ENCODE measurements at places on chromosomes 12 and 14. TPM values are rescaled to one million over a fixed set of nuclear protein-coding genes. Genes with fewer than 3 reads are reported as not detected.

- DNase-seq = no peak
These were observed 128.5 kb downstream of the KCNK10 start for GRCh38 chr14:88194531-88194930.

- DNase-seq = no peak
These were observed 1018.5 kb downstream of the LRFN5 start for GRCh38 chr14:42624980-42625761.

DNA sequence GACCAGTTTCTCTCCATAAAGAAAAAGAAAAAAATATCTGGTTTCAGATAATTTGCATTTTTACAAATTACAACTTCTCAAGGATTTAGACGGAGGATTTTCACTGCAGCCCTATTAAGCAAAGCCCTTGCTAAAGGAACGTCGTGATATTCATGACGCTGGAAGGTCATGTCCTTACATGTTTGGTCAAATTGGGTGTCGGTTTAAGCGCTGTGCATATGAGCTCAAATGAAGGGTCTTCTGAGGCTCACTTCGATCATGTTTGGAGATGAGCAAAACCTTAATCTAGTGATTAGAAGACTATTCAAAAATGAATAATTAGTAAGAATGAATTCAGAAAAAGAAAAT, 67.3 kb upstream of the USP15 start:
- no peak for DNase-seq

ZFHX2 gene
- polyA plus RNA-seq = not detected

DNA sequence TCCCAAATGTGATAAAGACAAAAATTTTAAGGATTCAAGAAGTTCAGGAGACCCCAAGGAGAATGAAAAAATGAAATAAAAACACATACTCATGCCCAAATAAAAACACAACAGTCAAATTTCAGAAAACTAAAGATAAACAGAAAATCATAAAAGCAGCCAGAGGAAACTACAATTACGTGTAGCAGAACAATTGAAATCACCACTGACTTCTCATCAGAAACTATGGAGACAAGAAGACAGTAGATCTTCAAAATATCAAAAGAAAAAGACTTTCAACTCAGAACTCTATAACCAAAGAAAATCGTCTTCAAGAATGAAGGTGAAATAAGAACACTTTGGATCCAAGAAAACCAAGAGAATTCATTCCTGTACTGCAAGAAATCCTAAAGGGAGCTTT, 54.9 kb downstream of the DIO3 start:
- DNase-seq = no peak

- no peak for DNase-seq
These were observed 1.8 kb downstream of the CDK2AP1 start for GRCh38 chr12:123269896-123270213.

GRCh38 chr12:123063535-123063934, 83.1 kb downstream of the ARL6IP4 start:
- no peak for DNase-seq

DNA sequence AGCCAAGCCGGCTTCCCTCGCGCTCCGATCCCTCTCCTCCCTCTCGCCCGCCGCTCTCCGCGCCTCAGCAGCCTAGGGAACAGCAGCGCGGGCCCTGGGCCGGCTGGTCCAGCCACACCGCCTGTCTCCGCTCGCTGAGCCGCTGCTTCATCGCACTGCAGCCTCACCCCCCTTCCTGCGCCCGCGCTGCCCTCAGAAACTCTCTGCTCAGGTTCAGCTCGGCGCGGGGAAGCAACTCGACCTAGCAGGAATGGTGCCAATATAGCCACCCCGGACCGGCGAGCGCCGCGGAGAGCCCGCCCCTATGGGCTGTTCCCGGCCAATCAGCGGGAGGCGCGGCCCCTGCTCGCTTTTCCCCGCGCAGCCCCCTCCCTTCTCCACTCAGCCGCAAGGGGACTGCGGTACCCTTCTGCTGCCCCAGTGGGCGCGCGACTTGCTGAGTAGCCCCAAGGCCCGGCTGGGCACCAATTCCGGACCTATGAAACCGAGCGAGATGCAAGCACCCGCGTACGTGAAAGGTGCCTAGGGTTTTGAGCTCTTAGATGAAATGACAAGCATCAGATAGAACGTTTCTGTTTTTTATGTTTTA, at the start of gene ADAMTS20:
Gene ADAMTS20 (minus strand): TSS at position 233 of the 589 bp plus-strand sequence. CDS start 282 bp downstream, outside the sequence.
- no peak for DNase-seq

RNU4-1 gene
- not detected for polyA plus RNA-seq

BLTP3B gene
- polyA plus RNA-seq = 9.3 TPM

DNA sequence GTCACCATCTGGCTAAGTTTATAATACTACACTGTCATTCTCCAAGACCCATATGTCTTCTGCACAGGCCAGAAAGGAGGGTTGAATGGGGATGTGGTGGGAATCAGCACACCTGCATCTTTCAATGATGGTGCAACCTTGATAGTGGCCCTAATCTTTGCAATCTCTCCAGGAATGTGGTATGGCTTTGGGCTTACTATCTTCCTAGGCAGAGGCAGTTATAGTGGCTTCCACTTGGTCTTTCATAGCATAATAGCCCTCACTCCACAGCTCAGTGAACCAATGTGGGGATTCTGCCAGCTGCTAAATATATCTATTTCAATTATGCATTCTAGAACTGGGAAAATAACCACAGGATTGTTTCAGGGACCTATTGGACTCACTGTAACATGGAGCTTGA, 61.8 kb upstream of the ATP2B1 start:
- no peak for DNase-seq

MFAP5 gene
- polyA plus RNA-seq = 36.0 TPM

AMHR2 gene
- polyA plus RNA-seq = 0.60 TPM

NDRG2 gene
- polyA plus RNA-seq = 114 TPM

PPM1H gene
- polyA plus RNA-seq = 1.2 TPM

- no peak for DNase-seq
These were observed 708.8 kb downstream of the RERGL start for GRCh38 chr12:17381211-17381610.

TMEM30B gene
- 12.0 TPM for polyA plus RNA-seq

DNA sequence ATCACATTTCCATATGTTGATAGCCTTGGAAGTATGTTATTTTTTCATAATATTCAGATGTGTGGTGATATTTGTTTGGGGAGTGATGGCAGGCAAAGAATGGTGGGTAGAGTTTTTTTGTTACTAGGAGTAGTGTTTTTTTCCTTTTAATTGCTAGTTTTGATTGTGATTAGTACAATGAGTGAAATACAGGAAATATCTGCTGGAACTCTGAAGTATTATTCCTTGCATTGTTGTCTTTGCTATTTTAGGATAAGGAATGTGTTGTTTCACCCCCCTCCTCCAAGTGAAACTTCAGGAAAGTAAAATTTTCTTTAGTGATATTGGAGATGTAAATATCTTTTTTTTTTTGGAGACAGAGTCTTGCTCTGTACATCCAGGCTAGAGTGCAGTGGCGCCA, 105.4 kb downstream of the DIP2B start:
- DNase-seq = no peak

- no peak for DNase-seq
These were observed 31.9 kb downstream of the MMAB start for GRCh38 chr12:109541413-109541726.

- no peak for DNase-seq
These were observed 21.1 kb upstream of the ATF1 start for GRCh38 chr12:50742776-50743175.

DNA sequence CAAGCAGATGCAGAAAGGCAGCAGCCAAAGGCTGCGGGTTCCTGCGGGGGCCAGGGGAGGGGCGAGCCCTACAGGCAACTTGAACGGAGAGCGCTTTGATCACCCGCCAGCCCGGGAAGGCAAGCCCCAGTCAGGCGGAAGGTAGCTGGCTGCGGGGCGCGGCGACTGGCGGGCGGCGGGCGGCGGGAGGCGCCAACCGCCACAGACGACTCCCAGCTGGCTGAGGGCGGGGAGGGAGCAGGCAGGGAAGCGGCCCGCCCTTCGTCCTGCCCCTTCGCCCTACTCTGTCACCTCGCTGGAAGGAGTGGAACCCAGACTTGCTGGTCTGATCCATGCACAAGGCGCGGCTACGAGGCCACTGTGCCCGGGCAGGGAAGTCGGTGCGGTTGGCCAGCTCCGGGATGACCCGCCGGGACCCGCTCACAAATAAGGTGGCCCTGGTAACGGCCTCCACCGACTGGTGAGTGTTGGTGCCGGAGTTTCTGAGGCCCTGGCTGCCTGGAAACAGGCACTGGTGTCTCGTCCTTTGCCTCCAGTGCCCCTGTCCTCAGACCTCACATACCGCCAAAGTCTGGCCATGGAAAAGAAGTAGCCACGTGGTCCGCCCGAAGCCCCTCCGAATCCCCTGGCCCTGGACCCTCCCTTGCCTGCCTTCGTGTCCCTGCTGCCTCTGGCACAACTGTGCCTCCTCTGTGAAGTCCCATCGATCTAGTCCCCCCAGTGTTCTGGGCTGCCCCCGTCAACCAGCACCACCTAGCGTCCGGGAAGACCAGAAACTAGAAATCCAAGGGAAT, 15.4 kb upstream of the CARMIL3 start:
- DNase-seq = peak; percentile 87

- DNase-seq = no peak
These were observed 152.8 kb downstream of the SLCO1B3 start for GRCh38 chr12:20963303-20963702.

ARHGAP9 gene
- 6.6 TPM for polyA plus RNA-seq

AKAP6 gene
- not detected for polyA plus RNA-seq

GRCh38 chr12:92778525-92778924, 75.7 kb downstream of the PLEKHG7 start:
- no peak for DNase-seq

CCDC197 gene
- polyA plus RNA-seq = not detected

PELI2 gene
- 4.5 TPM for polyA plus RNA-seq

- no peak for DNase-seq
These were observed 135.4 kb upstream of the CLEC14A start for GRCh38 chr14:38391334-38391733.

CTSG gene
- 3.0 TPM for polyA plus RNA-seq

LRIG3 gene
- 2.8 TPM for polyA plus RNA-seq

GRCh38 chr12:65779091-65779642, 45.1 kb upstream of the HMGA2 start:
- no peak for DNase-seq

DNA sequence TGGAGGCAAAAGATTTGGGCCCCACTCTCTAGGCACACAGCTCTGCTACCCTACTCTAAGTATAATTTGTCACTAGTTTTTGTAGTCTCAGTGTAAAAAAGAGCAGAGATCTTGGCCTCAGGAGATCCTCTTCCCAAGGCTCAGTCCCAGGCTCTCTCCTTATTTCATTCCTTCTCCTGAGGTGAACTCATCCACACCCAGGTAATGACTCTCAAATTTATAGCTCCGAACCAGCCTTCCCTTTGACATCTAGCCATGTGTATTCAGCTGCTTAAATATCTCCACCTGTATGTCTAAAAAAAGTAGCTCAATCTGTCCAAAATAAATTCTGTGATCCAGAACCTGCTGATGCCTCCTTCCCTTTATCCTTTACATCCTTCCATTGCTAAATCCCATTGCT, 173.5 kb upstream of the HIF1A start:
- DNase-seq = no peak

NOVA1 gene
- polyA plus RNA-seq = 0.69 TPM

- DNase-seq = peak; percentile 5
These were observed 7.3 kb downstream of the POMT2 start for GRCh38 chr14:77313371-77313770.

KCNJ8 gene
- 6.4 TPM for polyA plus RNA-seq

TOGARAM1 gene
- 2.8 TPM for polyA plus RNA-seq

DNA sequence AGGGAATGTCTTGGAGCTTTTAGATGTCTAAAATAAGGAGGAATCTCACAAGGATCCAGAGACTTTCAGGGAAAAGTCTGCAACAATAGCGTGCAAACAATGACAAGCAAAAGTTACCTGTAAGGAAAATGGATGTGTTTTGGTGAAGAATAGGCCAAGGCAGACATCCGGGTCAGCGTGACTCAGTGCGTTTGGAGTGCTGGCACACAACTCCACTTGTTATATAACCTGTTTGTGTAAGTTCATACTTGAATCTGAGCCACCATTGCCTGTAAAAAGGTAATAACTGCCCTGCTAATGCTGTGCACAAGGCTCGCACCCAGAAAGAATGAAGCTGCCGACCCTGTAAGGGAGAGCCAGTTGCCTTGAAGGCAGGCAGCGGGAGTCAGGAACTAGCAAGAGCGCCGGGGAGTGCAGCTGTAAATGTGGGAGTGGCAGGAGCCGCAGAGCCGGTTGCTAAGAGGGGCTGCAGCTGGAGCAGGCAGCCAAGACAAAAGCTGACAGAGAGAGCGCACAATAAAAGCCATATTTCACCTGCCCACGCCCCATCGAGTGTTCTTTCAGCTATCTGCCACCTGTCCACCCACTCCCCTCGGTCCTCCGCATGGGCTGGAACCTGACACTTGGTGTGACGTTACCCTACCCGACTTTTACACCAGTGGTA, 638.5 kb upstream of the MIS18BP1 start:
- no peak for DNase-seq

GRCh38 chr14:68790644-68791077, 2.2 kb downstream of the ZFP36L1 start:
- DNase-seq = no peak

DNA sequence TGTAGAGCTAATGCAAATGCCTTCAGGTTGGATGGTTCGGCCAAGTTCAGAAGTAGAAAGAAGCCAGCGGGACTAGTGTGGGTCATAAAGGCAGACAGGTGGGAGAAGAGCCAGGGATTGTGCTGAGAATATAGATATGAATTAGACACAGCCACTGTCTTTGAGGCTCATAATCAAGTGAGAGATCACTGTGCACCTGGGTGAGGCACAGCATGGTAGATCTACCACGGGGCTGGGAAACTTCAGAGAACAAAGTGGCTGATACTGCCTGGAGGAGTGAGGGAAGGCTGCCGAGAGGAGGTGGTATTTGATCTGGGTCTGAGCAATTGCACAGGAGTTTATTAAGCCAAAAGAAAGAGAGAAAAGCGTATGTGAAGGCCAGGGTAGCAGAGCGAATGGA, 40.6 kb upstream of the CHST11 start:
- no peak for DNase-seq

- no peak for DNase-seq
These were observed 219.1 kb downstream of the RBM19 start for GRCh38 chr12:113747017-113747416.

DNA sequence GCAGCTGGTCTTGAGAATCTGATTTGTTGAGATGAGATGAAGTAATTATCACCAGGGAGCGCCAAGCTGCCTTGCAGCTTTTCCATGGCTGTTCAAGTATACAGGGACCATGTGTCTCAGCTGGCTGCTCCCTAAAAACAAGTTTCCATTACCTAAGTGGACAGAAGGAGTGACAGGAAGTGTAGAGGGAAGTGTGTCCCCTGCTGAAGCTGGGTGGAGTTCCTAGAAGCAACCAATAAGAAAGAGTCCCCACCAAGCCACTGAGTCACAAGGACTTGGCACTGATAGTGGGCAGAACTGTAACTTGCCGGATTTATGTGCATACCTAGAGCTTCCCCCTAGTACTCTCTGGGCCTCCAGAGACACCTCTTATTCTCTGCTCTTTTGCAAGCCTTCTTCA, 1.5 kb upstream of the GPX2 start:
- DNase-seq = no peak

SLC38A4 gene
- 0.60 TPM for polyA plus RNA-seq

- DNase-seq = no peak
These were observed 271.4 kb downstream of the DUSP6 start for GRCh38 chr12:89080793-89081465.

GRCh38 chr12:126483145-126484068, 1418.2 kb downstream of the AACS start:
- DNase-seq = peak; percentile 74
